ENCODE measurements at places on chromosomes 1 and 21. TPM values are rescaled to one million over a fixed set of nuclear protein-coding genes. Genes with fewer than 3 reads are reported as not detected.

The TNNI3K gene
- total RNA-seq: not detected

The CACNA1S gene
- total RNA-seq: not detected

The MCL1 gene
- 257 TPM for total RNA-seq

The GJB5 gene
- total RNA-seq: 109 TPM

The IL12RB2 gene
- 0.56 TPM for total RNA-seq

The ECM1 gene
- 28.6 TPM for total RNA-seq

The TSPAN2 gene
- total RNA-seq: 0.28 TPM

The OVAAL gene
- total RNA-seq: not detected

The CNKSR1 gene
- total RNA-seq: 16.8 TPM

The HORMAD1 gene
- not detected for total RNA-seq

The DNASE2B gene
- not detected for total RNA-seq

The TPTE gene
- total RNA-seq: not detected

The TNFRSF9 gene
- not detected for total RNA-seq

The ITLN1 gene
- total RNA-seq: not detected

The EEIG2 gene
- 1.6 TPM for total RNA-seq

The PRMT6 gene
- total RNA-seq: 20.2 TPM

The ABCG1 gene
- 9.7 TPM for total RNA-seq

The MAP3K6 gene
- total RNA-seq: 45.2 TPM

The ALPL gene
- not detected for total RNA-seq

The DPM3 gene
- total RNA-seq: 44.4 TPM

The HEYL gene
- total RNA-seq: not detected

The C1orf56 gene
- total RNA-seq: 1.1 TPM

The FCGR3B gene
- total RNA-seq: not detected

The LCE3D gene
- total RNA-seq: not detected

The WNT2B gene
- total RNA-seq: 0.65 TPM

The OPTC gene
- not detected for total RNA-seq

The SLC44A3 gene
- total RNA-seq: 11.7 TPM

The KRTAP19-3 gene
- not detected for total RNA-seq

The ASAP3 gene
- total RNA-seq: 20.3 TPM

The LAMC1 gene
- 124 TPM for total RNA-seq

The EFNA3 gene
- 20.9 TPM for total RNA-seq

Data from airway epithelial cell (primary cell).